AG04449 (cell line): ENCODE measurements at places on chromosomes 6 and 20.

DNA sequence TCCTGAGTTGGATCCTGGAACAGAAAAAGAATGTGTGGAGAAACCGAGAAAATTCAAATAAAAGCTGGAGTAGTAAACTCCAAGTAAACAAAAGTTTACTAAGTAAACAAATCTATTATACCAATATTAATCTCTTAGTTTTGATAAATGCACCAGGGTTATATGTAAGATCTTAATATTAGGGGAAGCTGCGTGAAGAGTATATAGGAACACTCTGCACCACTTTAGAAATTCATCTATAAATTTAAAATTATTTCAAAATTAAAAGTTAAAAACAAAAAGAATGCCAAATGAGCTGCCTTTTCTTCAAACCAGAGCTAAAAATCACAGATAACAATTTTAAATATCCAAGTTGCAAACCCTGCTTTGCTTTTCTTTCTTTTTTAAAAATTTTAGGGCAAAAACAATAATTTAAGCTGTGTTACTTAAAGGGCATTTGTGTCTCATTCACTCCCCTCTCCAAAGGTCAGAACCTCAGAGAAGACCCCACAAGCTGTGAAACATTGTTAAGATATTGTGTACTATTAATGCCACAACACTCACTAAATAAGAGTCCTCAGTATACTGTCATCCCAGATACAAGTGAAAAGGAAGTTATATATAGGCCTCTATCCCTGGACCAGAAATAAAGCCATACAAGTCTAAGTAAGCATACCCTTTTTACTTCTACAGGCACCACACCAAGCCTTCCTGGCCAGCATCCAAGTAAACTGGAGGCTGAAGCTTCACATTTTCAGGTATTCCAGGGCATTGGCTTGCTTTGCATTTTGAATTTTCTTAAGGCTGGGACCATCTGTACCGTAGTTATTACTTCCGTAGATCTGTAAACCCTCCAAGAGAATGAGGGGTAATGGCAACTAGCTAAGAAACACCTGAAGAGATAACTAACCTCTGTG is 7.0 kb downstream of the DNAAF9 start:
- DNase-seq, result no peak

DNA sequence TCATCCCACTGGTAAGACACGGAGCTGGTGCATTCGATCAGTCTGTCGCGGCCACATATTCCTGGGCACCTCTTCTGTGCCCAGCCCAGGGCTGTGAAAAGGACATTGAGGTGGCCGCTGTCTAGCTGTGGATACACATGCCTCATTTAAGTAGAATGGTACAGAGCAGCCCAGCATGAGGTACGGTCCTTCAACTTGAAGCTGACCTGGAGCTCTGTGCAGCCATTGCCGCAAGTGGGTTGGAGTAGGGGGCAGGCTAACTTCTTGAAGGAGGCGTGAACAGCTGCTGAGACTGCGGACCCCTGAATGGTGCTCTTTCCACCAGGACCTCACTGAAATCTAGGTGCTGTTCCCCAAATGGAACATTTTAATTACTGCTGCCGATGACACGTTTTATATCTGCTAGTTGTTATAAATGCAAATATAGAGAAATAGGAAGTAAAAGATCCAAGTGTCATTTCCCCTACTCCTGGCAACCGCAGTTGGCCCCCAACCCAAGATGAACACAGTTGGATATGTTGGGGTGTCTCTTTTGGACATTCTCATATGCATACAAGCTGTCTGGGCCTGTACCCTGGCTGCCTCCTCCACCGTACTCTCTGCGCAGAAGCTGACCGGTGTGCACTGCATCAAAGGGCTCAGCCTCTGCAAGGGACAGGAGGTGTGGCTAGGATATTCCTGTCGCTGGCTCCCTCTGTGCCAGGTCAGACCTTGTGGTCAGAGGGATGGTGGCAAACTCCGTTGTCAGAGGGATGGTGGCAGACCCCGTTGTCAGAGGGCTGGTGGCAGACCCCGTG is 86.1 kb downstream of the CDC5L start:
- no peak for DNase-seq

- no peak for DNase-seq
These were observed 9.4 kb upstream of the NCOA7 start for GRCh38 chr6:125781314-125781868.

DNA sequence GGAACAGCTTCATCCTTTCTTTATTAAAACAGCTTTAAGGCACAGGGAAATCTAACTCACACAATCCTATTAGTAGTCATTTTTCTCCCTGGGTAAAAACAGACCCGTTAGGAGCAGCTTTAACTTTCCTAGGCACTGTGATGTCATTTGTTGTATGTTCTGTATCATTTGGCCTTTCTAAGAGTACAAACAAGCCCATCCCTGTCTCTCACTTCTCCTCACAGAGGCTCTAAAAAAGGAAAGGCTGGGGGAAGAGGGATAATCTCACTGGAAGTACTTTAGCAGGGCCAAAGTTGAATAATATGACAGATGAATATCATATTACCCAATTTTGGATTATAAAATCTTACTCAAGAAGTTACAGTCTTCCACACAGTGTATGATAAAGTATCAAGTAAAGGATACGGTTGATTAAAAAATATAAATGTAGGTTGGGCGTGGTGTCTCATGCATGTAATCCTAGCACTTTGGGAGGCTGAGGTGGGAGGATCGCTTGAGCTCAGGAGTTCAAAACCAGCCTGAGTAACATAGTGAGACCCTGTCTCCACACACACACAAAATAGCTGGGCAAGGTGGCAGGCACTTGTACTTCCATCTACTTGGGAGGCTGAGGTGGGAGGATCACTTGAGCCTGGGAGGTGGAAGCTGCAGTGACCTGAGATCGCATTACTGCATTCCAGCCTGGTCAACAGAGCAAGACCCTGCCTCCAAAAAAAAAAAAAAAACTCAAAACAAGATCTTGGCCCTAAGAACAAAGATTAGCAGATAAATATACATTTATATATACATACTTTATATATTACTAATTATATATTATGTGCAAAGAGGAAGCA is 7.9 kb downstream of the NUDT3 start:
- DNase-seq, result no peak

GRCh38 chr6:80541181-80541580 is 434.7 kb downstream of the BCKDHB start:
- DNase-seq, result no peak

DNA sequence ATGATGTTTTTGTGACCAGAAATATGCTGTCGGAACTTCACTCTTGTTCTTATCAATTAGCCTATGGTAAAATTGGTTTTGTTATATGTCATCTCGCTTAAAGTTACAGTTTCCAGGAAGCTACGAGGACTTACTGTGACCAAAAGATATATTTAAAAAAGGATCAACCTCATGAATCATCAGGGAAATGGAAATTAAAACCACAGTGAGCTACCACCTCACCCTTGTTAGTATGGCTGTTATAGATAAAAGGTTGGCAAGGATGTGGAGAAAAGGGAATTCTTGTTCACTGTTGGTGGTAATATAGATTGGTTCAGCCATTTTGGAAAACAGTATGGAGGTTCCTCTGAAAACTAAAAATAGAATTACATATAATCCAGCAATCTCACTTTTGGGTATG is 14.3 kb upstream of the INSM1 start:
- no peak for DNase-seq

GRCh38 chr6:18561037-18561750 is 174.0 kb downstream of the RNF144B start:
- no peak for DNase-seq

- DNase-seq, result peak; percentile 38
These were observed 265.5 kb upstream of the EXOC2 start for GRCh38 chr6:958488-958887.

GRCh38 chr6:145540741-145541140 is 194.6 kb downstream of the EPM2A start:
- DNase-seq, result no peak

DNA sequence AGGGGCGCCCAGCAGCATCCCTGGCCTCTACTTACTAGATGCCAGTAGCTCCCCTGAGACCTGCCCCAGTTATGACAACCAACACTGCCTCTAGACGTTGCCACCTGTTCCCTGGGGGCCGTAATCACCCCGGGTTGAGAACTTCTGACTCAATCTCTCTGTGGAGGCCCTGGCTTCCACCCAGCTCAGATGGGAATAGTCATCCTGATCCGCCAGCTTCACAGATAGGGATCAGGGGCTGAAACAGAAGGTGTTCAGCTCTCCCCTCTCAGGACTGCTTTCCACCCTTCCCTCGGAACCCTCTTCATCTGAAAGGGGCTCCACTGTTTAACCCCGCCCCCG is 3.3 kb downstream of the CAPN11 start:
- no peak for DNase-seq
